ENCODE measurements at places on chromosomes 6 and 20.

- no peak for DNase-seq
These were observed 142.0 kb downstream of the RNASET2 start for GRCh38 chr6:166814390-166814789.

GRCh38 chr6:57017841-57018240 is 28.7 kb upstream of the KIAA1586 start:
- no peak for DNase-seq

- peak; percentile 76 for DNase-seq
These were observed 101.5 kb downstream of the NOL4L start for GRCh38 chr20:32483351-32484224.

GRCh38 chr6:155882527-155883333 is 427.1 kb upstream of the NOX3 start:
- DNase-seq = no peak

GRCh38 chr20:59891581-59891980 is 41.9 kb downstream of the SYCP2 start:
- no peak for DNase-seq

DNA sequence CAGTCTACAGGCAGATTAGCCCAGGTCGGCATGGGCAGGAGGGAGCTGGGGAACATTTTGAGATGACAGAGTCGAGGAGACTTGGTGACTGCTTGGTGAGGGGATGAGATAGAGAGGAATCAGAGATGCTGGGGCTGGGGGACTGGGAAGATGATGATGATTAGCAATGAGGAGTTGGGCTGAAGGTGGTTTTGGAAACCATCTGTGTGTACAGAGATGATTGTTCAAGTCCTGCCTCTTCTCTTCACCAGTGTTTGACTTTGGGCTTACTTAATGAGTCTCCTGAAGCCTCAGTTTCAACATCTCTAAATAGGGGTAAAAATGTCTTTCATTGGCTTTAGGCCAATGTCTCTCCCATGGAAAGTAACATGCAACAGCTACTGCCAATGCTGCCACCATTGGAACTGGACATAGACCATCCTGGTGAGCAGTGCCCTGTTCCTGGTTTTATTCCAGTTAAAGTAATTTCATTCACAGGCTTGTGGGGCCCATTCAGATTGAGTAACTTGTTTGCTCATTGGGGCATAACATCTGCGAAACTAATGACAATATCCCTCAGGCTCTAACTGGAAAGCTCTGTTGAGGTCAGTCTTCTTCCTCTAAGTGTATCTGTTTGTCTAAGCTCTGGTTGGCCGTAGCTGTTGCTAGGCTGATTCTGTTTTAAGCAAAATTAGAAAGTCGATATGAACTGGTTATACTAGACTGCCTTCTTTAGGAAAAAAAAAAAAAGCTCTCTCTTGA is 99.1 kb downstream of the ARMC2 start:
- peak; percentile 7 for DNase-seq

- no peak for DNase-seq
These were observed 123.2 kb downstream of the PRND start for GRCh38 chr20:4844751-4845465.

DNA sequence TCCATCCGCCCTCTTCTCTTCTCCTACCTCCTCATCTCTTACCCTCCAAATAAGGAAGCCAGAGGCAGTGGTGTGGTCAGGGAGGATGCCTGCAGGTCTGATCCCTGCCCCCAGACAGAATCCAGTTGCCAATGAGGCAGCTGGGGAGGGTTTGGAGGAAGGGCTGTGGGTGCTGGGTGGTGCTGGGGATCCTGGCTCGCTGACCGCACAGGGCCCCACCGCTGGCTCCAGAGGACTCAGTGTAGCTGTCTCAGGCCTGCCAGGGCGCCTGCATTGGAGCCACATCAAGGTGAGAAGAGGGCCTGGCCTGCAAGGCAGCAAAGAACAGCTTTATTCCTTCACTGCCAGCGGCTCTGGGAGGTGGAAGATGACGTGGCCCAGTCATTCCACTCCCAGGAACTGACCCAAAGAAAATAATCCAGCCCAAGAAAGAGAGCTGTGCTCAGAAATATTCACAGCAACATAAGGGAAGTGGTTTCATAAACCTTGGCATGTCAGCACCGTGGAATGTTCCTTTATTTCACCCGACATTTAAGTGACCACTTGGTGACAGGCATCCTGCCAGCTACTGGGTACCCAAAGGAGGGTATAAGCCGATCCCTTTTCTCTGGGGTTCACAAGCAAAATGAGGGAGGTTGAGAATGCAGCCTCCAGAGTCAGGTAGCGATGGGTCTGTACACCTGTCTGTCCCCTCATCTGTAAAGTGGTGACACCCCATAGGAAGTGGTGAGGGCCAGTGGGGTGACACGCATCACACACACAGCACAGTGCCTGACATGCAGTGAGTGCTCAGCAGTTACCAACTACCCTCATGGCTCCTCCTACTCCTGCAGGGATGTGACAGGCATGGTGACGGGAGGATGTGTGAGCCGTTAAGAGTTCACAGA is 125.1 kb downstream of the SNX5 start:
- peak; percentile 27 for DNase-seq

- DNase-seq = no peak
These were observed 116.2 kb downstream of the RWDD2A start for GRCh38 chr6:83309344-83309743.

GRCh38 chr6:112786801-112787200 is 439.7 kb downstream of the RFPL4B start:
- no peak for DNase-seq

DNA sequence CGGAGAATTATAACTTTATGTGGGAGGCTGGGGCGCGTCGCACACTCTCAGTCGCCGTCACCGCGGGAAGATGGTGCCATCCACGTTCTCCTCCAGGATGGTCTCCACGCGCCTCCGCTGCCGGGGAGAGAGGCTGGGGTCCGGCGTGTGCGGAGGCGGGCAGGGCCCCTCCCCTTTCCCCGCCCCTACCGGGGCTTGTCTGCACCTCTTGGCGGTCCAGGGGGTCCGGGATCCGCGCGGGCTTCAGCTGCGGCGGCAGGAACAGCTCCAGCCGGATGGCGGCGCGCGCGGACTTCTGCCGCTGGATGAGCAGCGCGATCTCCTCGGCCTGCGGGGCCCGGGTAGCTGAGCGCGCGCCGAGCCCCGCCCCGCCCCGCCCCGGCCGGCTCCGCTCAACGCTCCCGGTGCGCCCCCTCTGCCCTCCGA is 807 bp downstream of the LKAAEAR1 start:
- DNase-seq = peak; percentile 81

DNA sequence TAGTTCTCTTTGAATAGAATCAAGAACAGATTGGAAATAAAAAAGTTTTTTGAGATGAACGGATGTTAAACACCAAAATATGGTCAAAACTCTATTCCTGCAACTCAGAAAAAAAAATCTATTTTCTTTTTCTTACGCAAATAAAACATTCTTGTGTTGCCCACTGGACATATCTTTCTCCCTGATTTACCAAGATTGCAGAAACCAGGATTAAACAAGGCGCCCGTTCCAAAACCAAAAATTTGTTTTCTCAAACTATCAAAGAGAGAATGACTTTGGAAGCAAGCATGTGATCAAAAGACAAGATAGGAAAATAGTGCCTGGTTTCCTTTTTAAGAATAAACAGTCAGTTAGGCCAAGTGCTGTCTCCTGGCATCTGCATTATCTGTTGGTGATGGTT is 273.1 kb downstream of the CLIC5 start:
- DNase-seq = no peak

DNA sequence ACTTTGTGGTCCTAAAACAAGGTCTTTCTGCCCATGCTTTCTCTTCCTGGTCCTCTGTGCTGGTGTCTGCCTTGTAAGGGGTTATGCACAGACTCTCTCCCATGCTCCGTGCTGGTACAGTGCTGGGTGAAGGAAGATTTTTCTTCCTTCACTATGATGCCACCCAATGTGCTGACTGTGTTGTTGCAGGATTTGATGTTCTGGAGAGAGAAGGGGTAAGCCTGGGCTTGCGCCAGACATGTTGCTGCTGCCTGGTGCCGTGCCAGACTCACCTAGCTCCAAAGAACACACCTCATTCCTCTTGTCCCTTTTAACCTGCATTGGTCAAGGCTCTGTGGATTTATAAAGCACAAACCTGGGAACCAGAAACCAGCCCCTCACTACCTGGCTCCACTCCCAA is 28.4 kb upstream of the ARMH2 start:
- no peak for DNase-seq

GRCh38 chr6:168272415-168273325 is 46.9 kb downstream of the DACT2 start:
- no peak for DNase-seq

- DNase-seq = no peak
These were observed 84.3 kb downstream of the PFDN4 start for GRCh38 chr20:54292185-54292584.

GRCh38 chr6:89347825-89348224 is 4.7 kb downstream of the UBE2J1 start:
- no peak for DNase-seq

- DNase-seq = no peak
These were observed 6.4 kb downstream of the OSBPL2 start for GRCh38 chr20:62244644-62245108.

DNA sequence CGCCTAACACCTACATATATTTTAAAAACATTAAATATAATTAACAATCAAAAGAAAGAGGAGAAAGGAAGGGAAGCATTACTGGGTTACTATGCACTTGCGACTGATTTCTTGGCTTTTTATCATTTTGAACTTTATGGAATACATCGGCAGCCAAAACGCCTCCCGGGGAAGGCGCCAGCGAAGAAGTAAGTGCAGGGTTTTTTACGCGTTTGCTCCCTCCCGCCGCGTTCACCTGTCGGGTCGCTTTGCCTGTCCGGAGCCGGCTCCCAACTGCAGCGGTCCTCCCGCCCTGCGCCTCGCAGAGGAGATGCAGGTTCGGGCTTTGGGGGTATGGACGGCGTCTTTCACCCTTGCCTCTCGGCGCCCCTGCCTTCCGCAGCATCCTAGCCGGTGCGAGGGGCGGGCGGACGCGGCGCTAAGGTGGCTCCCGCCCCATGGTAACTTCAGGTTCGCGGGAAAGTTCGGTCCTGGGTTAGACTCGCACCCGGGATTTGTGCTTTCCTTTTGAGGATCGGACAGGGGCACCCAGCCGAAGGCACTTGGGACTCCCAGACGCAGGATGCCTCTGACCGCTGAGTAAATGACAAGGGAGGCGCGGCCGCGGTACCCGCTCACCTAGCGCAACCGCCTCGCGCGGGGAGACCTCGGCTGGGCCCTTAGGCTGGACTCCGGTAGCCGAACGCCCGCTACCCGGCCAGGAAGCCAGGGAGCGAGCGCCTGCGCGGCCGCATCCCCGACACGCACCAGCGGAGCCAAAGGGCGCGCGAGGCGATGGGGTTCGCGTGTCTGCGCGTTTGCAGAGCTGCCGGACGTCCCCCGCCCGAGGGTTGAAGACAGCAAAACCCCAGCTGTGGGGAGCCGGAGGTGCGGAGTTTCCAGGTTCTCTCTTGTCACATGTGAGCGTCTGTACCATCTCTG is 891 bp downstream of the RSPO3 start:
- peak; percentile 43 for DNase-seq

GRCh38 chr6:166439366-166440091 is 56.8 kb upstream of the MPC1 start:
- DNase-seq = no peak

DNA sequence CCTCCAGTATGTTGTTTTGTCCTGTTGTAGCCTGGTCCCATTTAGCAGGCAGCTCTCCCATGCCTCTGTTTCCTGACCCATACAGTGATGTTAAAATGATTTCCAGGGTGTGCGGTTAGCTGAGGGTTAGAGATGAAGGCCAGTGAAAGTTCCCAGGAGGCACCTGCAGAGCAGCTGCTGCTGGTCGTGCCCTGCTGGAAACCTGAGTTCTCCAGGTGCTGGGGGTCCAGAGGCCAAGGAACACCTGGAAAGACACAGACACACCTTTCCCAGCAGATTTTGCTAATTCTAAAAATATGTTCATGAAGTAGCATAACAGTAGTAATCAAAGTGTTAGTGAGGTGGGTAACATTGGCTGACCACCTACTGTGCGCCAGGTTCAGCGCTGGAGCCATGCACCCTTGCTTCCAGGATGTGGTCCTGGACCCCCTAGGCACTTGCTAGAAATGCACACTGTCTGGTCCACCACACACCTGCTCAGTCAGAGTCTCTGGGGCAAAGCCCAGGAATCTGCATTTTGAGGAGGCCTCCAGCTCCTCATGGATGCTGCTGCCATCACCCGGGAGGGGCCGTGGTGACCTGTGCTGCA is 118.7 kb downstream of the SYNDIG1 start:
- no peak for DNase-seq

- no peak for DNase-seq
These were observed 2.1 kb downstream of the SLC17A4 start for GRCh38 chr6:25756382-25757363.

GRCh38 chr6:19895866-19896692 is 58.9 kb downstream of the ID4 start:
- DNase-seq = no peak

GRCh38 chr6:157240059-157240959 is 83.0 kb downstream of the TMEM242 start:
- peak; percentile 44 for DNase-seq

GRCh38 chr6:148251891-148252290 is 90.7 kb upstream of the SASH1 start:
- no peak for DNase-seq

DNA sequence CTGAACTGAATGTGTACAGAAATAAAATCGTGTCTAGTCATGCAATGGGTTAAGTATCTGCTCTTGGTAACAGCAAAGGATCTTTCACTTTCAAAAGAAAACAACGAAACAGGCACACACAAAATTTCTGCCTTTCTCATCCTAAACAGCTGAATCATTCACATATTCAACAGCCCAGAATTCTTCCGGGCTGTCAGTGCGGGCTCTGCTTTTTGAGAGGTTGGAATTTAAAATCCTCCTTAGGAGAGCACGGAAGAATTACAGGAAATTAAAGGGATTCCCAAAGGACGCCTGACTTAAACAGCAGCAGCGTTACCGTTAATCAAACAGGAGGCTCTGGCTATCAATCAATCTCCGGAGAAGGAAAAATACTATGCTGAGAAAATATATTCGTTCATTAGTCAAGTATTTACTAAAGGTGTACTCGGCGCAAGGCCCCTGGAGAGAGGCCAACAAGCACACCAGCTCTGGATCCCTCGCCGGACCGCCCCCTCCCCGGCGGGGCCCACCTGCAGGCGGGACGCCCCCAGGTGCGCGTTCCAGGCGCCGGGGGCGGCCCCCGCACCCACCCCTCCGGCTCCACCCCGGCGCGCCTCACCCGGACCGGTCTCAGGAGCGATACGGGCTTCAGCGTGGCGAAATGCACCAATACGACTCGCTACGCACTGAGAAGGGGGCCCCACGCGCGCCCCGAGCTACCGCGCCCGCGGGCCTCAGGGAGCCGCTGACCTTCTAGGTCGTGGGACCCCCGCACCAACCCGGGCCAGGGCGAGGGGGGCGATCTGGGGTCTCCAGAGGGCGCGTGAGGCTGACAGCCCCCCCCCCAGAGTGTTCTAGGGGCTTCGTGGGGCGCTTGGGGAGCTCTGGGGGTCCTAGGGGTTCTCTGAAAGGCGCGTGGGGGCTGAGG is 1.0 kb downstream of the NAPB start:
- peak; percentile 31 for DNase-seq
